Activated T-helper 1 cell treated with anti-CD3 and anti-CD28 coated beads, Interleukin-12 subunit alpha, Interleukin-12 subunit beta, Interleukin-2, Interleukin-4 antibody, amounts not matched to agents 30 ng/mL and 10 ng/mL and 1 ng/mL, durations not matched to agents 14 hours and 24 hours and 36 hours (primary cell): ENCODE measurements at places on chromosomes 13 and 19. TPM values are rescaled to one million over a fixed set of nuclear protein-coding genes. Genes with fewer than 3 reads are reported as not detected.

- DNase-seq, result no peak
Observed at GRCh38 chr19:7242601-7243258, 51.5 kb downstream of the INSR start.

GRCh38 chr13:101977475-101977874, 424.4 kb downstream of the FGF14 start:
- no peak for DNase-seq

GRCh38 chr19:46733690-46734292, 12.1 kb upstream of the FKRP start:
- DNase-seq, result no peak

GRCh38 chr13:99996381-99996973, 14.9 kb downstream of the ZIC2 start:
- DNase-seq, result no peak

DNA sequence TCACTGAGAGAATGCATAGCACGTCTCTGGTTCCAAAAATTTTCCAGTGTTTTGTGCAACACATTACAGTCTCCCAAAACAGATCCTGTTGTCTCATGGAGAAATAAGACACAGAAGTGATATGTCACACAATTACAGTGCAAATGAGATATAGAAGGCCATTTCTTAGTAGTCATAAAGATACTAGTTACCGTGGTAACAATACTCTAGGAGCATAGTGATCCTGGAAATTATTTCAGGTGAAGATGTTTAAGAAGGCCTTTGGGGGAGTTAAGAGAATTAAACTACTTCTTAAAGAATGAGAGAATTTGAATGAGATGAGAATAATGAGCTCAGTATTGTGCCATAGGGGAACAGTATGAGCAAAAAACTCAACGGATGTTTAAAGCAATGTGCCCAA, 628.0 kb upstream of the MIR17HG start:
- no peak for DNase-seq

ZNF491 gene
- total RNA-seq, result 0.54 and 0.56 TPM in 2 replicates

GRCh38 chr13:50448535-50448998, 394.9 kb downstream of the DLEU7 start:
- DNase-seq, result no peak

DNA sequence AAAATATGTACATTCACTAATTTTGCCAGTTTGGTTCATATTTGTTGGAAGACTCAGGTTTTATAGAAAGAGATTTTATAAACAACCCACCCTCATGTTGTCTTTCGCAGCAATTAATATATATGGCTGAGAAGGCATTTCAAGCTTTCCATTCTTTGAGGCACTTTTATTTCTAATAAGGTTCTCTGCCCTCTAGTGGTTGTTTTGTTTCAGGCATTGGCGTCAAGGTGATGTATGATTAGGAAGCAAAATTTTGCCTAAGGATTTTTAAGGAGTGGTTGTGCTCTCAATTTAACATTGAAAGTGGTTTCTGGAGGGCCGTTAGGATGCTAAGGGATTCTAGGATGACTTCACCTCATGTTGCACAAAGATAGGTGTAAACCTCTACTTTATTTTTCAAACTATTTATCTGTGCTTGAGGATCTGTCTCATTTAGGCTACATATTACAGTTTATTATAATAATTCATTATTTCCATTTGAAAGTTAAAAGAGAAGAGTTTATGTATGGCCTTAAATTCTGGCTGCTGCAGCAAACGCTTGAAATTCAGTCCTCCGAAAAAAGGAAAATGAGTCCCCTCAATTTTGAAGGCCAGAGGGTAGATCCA, 35.9 kb downstream of the OXGR1 start:
- DNase-seq, result no peak

- no peak for DNase-seq
Observed at GRCh38 chr13:94858856-94859255, 146.5 kb upstream of the SOX21 start.

TNPO2 gene
- 152 and 153 TPM in 2 replicates for total RNA-seq
